ENCODE measurements at places on chromosomes 1 and 21.

GRCh38 chr1:166915042-166915441 lies 39.0 kb upstream of the TADA1 start:
- no peak for DNase-seq

- no peak for DNase-seq
Observed at GRCh38 chr21:39175154-39175553, 8.1 kb downstream of the PSMG1 start.

GRCh38 chr1:116112388-116113140 lies 1.4 kb downstream of the MAB21L3 start:
- no peak for DNase-seq

DNA sequence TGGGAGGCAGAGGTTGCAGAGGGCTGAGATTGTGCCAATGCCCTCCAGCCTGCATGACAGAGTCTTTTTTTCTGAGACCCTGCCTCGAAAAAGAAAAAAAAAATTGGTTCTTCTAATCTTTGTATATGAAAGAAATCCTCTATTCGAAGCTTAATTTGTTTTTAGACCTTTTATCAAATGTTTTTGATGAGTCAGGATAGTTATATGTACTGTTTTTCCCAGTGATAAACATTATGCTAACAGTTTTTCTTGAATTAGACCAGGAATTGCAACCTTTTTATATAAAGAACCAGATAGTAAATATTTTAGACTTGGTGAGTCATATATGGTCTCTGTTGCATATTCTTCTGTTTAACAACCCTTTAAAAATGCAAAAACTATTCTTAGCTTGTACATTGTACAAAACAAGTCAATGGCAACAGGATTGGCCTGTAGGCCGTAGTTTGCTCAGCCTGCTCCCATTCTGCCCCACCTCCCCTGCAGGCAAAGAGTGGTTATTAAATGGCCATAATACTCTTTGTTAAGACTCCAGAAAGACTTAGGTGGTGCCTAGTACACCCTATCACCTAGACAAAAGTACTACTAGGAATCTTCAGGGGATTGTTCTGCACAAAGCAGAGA lies 45.2 kb downstream of the LYST start:
- no peak for DNase-seq

GRCh38 chr1:183611021-183611420 lies 20.8 kb upstream of the NCF2 start:
- DNase-seq = no peak

GRCh38 chr1:8302081-8302956 lies 15.6 kb upstream of the SLC45A1 start:
- DNase-seq = no peak

- DNase-seq = no peak
Observed at GRCh38 chr1:9300573-9300972, 7.9 kb downstream of the SPSB1 start.

DNA sequence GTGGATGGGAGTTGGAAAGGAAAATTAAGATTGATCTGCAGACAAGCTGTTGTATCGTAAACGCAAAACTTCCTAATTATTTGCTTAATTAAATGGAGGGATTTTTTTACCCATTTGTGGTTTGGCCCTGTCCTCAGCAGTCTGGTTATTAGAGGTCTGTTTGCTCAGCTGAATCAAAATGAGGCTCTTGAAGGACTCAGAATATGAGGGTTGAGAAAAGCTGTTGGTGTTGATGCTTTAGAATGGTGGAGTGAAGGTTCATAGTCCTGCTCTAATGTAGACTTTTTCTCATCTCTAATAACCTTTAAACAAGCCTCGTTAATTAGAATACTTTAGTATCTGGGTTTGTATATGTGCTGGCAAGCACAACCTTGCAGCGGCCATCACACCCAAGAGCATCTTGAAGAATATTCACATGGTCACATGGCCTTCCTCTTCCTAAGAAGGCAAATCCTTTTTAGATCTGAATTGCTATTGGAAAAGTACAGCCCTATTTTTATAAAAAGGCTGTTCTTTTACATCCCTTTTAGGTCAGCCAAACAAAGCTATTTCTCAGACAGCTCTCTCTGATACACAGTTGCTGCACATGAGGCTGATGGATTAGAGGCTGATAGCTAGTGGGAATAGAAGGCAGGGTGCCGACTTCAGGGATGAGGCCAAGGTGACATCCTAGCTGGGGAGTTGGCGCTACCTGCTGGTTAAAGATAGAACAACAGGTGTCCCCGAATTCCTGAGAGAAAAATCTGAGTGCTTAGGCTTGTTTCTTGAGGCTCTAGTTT lies 53.8 kb downstream of the MACF1 start:
- peak; percentile 80 for DNase-seq

All from K562 (cell line).